ENCODE measurements at places on chromosomes 6 and 20.

GRCh38 chr6:156781861-156782631, 4.9 kb downstream of the ARID1B start:
- peak; percentile 60 for DNase-seq

GRCh38 chr20:16260911-16261310, 312.3 kb downstream of the KIF16B start:
- DNase-seq, result peak; percentile 13

DNA sequence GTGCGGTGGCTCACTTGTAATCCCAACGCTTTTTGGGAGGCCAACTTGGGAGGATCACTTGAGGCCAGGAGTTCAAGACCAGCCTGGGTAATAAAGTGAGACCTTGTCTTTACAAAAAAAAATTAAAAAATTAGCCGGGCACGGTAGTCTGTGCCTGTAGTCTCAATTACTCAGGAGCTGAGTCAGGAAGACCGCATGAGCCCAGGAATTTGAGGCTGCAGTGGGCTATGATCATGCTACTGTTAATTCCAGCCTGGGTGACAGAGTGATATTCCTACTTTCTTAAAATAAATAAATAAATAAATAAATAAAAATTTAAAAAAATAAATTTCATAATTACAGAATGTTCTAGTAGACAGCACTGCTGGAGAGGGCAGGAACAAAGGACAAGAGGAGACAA, 62.4 kb downstream of the DST start:
- DNase-seq, result no peak

GRCh38 chr6:4191271-4191721, 55.9 kb upstream of the ECI2 start:
- no peak for DNase-seq

- DNase-seq, result no peak
Measured at GRCh38 chr20:53662595-53662994, 69.0 kb upstream of the ZNF217 start.

GRCh38 chr6:143828572-143828971, 14.6 kb upstream of the LTV1 start:
- no peak for DNase-seq

DNA sequence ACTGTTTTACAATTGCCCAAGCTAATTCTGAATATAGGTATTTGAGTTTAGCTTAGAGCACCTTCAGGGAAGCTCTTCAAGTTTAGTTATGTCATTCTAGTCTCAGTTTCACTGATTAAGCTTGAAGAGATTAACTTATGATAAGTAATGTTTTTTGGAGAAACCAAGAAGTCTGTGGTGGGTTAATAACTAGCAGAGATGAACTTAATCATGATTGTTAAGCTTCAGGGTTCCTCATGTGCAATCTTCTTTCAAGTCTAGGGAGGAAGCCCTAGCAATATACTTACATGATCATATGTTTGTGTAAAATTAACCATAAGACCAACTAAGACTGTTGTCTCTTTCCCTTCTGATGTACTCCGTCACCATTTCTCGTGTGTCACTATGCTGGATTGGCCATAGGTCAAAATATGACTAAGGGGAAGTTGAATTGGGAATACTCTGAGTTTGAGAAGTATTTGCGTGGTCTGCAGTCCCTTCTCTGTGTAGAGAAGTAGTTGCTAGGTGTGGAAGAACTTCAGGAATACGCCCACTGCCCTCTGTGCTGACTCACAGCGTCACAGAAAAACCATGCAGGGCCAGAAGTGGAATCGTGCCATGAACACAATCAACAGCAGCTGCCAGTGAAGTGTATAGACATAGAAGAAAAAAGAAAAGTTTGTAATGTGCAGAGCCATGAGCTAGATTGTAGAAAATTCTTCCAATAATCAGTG, 88.3 kb downstream of the SH3BGRL2 start:
- peak; percentile 74 for DNase-seq

DNA sequence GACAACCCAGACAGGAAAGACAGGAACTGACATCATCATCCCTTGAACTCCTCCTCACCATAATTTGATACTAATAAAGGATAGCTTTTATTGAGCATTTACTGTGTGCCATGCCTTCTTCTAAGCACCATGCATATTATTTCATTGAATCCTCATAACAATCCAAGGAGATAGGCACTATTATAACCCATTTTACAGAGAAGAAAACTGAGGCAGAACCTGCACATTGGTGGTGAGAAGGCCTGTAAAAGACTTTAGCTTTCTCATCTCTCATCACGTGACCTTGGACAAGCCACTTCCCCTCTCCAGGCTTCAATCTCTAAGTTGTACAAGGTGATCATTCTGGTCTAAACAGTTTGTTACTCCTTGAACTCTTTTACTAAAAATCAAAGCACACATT, 34.5 kb upstream of the PREX1 start:
- no peak for DNase-seq

DNA sequence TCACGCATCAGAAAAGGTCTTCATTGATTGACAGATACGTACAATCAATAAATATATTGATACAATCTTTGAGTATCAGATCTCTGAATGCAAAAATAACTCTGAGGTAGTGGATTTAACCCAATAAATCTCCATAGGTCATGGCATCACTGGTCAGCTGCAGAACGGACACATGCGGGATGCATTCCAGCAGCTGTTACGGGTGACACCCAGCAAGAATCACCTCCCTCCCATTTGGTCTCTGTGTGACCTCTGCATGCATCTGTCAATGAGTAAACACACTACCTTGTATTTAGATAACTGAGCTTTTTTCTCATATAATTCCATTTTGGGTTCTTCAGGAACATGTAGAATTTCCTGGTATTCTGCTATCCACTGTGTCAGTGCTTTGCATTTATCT, 285.4 kb downstream of the SYNE1 start:
- DNase-seq, result no peak

- peak; percentile 83 for DNase-seq
Measured at GRCh38 chr20:47663354-47664067, 121.8 kb downstream of the SULF2 start.

GRCh38 chr6:15453622-15454021, 207.8 kb downstream of the JARID2 start:
- DNase-seq, result no peak

DNA sequence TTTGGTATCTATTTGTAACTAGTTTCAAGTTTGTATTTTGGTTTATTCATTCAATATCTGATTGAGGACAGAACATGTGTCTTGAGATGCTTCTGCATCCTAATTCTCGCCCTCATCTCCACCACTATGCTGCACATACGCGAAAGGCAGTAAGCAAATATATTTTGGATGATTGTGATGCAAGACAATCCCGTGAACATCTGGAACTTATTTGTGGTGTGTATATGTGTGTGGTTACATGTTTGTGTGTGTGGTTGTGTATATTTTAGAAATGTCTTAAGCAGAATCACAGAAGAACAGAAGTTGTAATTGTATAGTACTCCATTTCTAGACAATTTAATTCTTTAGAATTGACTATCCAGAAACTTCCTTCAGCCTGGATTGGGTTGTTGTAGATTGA, 35.1 kb upstream of the RNF144B start:
- DNase-seq, result no peak

GRCh38 chr6:45187836-45188235, 140.3 kb upstream of the RUNX2 start:
- peak; percentile 63 for DNase-seq

- DNase-seq, result no peak
Measured at GRCh38 chr6:119565893-119566292, 216.3 kb upstream of the MAN1A1 start.

GRCh38 chr6:21529431-21529830, 64.1 kb upstream of the SOX4 start:
- DNase-seq, result no peak

GRCh38 chr20:4949833-4950178, 51.5 kb downstream of the SLC23A2 start:
- peak; percentile 68 for DNase-seq

- no peak for DNase-seq
Measured at GRCh38 chr6:167951781-167952511, 45.5 kb upstream of the KIF25 start.

DNA sequence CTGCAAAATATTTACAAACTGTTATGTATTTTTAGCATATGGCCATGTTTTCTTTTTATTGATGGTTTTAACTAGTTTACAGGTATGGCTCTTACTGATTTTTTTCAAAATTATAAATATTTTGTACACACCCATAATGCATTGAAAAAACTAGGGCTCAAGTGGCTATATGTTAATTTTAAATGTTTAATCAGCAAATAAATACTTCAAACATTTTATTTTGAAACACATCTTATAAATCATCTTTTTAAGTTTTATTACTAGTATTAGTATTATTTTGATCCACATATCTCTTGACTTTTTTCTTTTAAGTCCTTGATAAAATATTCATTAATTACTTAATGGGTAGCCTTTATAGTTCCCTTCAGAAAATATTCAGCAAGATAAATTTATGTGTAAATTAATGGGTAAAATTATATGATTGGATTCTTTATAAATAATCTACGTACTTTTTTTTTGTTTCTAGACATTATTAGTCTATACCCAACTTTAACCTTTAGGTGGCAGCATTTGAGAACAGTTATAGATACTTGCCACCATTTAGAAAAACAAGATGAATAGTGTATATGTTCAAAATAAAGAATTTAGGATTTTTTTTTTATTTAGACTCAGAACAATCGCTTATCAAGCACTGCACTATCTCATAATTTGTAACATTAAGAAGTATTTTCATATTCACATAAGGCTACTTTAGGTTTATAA, 241.9 kb downstream of the ADGRB3 start:
- peak; percentile 62 for DNase-seq

DNA sequence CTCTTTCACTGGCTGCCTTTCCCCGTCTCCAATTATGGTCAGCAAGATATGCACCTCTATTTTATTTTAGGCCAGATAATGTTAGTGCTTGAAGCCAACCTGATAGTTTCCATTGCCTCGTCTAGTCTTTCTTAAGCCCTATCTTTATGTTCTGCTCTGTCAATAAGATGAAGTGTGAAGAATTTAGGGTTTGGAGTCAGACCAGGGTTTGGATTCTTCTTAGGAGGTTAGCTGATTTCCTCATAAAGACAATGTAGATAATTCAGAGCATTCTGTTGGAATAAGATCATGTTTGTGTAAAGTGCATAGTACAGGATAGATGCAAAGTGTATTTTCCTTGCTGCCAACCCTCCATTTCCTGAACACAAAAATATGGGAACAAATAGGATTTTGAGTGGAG, 43.8 kb downstream of the PKIB start:
- DNase-seq, result peak; percentile 2

- DNase-seq, result no peak
Measured at GRCh38 chr6:167742719-167743303, 83.9 kb upstream of the AFDN start.

DNA sequence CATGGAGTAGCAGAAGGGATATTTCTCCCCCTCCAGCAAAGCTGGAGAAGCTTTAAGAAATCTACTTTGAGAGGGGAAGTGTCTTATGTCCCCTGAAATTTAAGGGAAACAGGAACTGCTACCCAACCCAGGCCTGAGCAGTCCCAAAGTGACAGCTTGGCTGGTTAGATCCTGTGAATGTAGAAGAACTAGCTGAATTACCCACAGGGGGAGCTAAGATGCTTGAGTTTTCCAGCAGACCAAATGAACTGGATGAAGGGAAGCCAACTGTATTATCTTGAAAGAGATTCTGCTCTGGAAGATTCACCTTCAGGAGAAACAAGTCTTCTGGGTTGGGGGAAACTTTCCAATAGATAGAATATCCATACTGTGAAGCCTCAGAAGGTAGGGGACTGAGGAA, 303.3 kb upstream of the MMS22L start:
- DNase-seq, result peak; percentile 1

- DNase-seq, result no peak
Measured at GRCh38 chr20:24968278-24968800, 19.3 kb downstream of the CST7 start.

DNA sequence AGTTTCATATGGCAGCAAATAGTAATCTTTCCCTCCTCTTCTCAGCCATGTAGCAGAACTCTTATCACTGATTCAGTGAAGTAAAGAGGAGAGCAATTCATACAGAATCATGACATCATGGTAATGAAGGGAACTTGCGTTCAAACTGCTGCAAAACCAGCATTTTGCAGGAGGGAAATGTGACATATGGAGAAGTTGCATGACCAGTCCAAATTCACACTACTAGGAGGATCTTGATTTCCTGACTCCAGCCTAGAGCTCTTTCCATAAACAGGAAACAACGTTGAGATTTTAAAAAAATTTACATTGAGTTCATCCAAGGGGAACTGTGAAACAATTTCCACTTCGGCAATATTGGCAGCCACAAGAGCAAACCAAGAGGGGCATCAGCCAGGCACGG, 63.8 kb downstream of the MBOAT1 start:
- no peak for DNase-seq

DNA sequence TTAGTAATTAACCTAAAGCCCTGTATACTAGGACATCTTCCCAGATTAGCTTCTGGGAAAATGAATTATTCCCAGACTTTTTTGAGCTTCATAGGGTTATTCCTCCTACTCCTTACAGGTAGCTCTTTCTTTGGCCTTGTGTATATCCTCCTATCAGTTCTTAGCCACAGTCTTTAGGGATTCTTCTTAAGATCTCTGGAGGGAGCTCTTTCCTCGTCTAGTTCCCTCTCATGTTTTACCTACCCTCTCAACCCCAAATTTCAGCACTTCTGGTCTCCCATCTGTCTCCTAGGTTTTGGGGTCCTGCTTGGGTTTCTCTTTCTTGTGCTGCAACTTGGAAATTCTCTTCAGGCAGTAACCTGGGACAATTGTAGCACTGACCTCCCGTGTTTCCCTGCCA, 46.4 kb upstream of the SLC35B3 start:
- DNase-seq, result peak; percentile 17

- no peak for DNase-seq
Measured at GRCh38 chr20:9102456-9102855, 33.6 kb downstream of the PLCB4 start.

- no peak for DNase-seq
Measured at GRCh38 chr20:62269871-62270270, 31.6 kb downstream of the OSBPL2 start.

- DNase-seq, result no peak
Measured at GRCh38 chr6:30880698-30881252, 3.5 kb upstream of the DDR1 start.

GRCh38 chr6:151349651-151350270, 41.6 kb downstream of the ZBTB2 start:
- DNase-seq, result no peak

DNA sequence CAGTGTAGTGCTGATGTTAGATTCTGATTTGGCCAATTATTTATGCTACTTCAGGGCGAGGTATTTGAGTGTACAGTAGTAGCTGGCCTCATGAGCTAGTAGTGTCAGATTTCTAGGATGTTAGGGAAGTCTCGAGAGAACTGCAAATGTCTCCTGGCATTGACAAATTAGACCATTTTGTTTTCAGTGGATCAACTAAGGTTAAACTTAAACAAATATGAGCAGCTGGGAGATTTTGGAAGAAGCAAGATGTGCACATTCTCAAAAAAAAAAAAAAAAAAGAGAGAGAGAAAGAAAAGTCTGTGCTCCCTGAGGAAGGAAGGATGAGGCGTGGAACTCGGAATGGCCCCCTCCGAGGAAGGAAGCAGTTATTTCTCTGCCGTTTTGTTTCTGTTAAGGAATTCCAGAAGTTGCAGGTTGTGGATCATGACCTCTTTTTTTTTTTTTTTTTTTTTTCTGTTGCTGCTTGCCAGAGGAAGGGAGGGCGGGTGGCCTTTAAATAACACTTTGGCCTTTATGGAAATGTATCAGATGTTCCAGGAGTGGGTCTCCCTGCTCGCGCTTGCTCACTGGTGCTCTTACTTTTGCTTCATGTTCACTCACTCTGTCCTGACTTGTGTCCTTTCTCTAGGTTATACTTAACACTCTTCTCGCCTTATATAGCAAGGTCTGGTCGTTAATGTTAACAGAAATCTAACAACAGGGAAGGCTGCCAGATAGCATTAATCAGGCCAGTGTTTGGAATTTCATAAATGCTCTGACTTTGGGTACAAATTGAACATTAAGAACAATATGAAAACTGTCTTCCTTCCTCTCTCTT, 124.4 kb downstream of the TCP11 start:
- peak; percentile 74 for DNase-seq

GRCh38 chr20:1764136-1765033, 106.8 kb upstream of the SIRPG start:
- DNase-seq, result peak; percentile 93

Data from adipocyte (in vitro differentiated cells).